ENCODE measurements at places on chromosomes 1 and 21. TPM values are rescaled to one million over a fixed set of nuclear protein-coding genes. Genes with fewer than 3 reads are reported as not detected.

TINAGL1 gene
- polyA plus RNA-seq = not detected

SYNC gene
- 0.03 TPM for polyA plus RNA-seq

DNA sequence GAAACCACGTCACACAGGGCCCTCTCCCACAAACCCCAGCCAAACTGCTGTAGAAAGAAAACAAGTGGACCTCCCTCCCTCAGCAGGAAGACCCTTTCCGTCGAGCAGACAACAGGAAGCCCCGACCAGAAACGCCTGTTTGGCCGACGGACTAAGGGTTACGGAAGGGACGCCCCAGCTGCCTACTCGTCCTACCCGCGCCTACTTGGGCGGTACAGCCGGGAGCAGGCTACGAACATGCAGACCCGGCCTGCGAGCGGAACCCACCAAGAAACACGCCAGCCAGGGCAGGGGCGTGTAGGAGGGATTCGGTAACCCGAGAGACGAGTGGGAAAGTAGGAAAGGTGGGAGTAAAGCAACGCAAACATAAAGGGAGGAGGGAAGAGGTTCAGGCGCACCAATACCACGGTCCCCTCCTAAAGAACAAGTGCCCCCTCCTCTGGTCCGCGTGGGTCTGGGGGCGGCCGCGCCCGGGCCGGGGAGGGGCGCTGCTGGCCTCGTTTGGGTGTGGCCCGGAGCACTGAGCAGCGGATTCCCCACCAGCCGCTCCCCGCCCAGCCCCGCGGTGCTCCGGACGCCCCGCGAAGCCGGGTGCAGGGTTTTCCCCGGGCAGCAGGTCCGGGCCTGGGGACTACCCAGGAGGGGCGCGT lies 450 bp downstream of the S100A10 start:
- H3K27ac ChIP-seq = peak overlapping the region; percentile 95
- no peaks in the 10 kb centered on the region for H3K27me3 ChIP-seq
- peaks cover 53% of the 10 kb centered on the region for H3K4me1 ChIP-seq
- peak; percentile 50 for DNase-seq
- peaks cover 7% of the 10 kb centered on the region for H3K36me3 ChIP-seq

DNA sequence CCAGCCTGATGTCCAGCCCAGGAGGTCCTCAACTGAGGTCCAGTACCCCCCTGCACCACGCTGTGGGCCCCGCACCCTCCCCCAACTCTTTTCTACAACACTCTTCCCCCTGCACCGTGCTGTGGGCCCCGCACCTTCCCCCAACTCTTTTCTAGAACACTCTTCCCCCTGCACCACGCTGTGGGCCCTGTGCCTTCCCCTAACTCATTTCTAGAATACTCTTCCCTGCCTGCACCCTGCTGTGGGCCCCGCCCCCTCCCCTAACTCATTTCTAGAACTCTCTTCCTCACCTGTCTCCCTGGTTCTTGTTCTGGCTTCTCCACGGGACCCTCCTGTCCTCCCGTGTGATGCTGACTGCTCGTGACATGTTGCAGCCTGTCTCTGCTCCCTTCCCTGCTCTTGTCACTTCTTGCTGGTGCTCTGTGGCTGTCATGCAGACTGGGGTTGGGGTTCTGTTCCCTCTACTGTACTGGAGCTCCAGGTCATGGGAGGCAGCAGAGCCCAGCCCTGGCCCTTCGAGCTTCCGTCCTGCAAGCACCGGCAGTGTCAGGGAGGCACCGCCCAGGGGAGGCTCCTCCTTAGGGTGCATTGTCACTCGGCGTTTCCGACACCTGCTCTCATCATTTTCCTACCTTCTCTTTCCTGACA lies 160.1 kb upstream of the COL6A1 start:
- H3K27me3 ChIP-seq = no peaks in the 10 kb centered on the region
- no peaks in the 10 kb centered on the region for H3K36me3 ChIP-seq
- H3K27ac ChIP-seq = no peak overlapping the region

DNA sequence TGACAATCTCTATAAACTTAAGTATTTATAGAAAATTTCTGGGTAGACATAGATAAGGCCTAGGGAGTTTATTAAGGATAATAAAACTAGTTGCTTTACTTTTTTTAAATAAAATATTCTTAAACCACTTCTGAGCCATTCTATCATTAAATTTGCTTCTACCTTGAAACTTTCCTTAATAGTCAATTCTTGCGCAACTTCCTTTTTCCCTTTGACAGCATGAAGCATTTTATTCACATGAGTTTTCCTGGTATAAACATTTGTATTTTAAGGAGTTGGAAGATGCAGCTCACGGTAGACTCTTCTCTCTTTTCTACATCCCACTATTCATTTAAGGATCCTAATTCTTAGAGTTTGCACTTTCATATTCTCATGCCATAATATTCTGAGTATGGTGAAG lies 75.8 kb upstream of the DPH5 start:
- no peak overlapping the region for H3K27ac ChIP-seq
- H3K36me3 ChIP-seq = no peaks in the 10 kb centered on the region
- H3K4me1 ChIP-seq = no peaks in the 10 kb centered on the region
- H3K27me3 ChIP-seq = no peaks in the 10 kb centered on the region
- DNase-seq = no peak

CYP2J2 gene
- not detected for polyA plus RNA-seq

OR2L2 gene
- not detected for polyA plus RNA-seq

DNA sequence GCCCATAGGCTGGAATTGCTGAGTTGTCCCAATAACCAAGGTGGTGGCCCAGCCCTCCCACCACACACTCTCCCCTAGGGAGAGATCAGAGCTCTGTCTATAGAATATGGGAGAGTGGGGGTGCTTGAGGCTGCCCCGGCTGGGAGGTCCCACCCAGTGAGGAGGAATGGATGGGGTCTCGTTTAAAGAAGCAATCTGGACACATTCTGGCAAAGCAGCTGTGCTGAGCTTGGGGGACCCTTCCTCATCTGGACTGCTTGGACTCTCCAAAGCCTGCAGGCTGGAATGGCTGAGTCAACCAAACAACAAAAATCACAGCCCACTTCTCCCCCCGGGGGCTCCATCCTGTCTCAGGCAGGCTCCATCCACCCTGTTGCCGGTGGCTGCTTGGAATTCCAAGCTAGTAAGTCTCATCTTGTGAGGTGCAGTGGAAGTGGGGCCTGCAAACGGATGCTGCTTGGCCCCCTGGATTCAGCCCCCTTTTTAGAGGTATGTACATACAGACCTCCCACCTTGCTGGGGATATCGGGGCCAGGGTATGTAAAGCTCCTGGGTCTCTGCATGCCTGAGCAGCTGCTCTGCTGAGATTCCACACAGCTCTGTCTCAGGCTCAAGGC lies 67.1 kb upstream of the FAM78B start:
- no peak for DNase-seq
- H3K36me3 ChIP-seq = no peaks in the 10 kb centered on the region
- no peaks in the 10 kb centered on the region for H3K27me3 ChIP-seq
- no peak overlapping the region for H3K27ac ChIP-seq
- H3K4me3 ChIP-seq = no peak overlapping the region

DNA sequence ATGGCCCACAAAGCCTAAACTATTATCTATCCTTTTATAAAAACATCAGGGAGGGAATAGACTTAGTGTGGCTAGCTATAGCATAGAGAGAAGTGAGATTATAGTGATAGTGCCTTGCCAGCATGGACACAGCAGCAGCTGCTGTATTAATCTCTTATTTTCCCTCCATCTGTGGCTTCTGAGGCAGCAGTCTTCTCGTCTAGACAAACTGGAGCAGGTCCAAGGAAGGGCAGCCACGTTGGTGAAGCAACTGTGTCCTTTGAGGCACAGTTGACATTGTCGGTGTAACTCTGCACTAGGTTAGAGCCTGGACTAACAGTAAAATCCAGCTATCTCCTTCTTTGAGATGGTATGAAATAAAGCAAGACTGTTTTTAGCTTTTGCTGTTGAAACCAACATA lies 131.3 kb downstream of the CACHD1 start:
- H3K27me3 ChIP-seq = no peaks in the 10 kb centered on the region
- H3K4me1 ChIP-seq = no peaks in the 10 kb centered on the region
- DNase-seq = no peak
- H3K4me3 ChIP-seq = no peak overlapping the region

TRPM2 gene
- polyA plus RNA-seq = 23.6 TPM

DNA sequence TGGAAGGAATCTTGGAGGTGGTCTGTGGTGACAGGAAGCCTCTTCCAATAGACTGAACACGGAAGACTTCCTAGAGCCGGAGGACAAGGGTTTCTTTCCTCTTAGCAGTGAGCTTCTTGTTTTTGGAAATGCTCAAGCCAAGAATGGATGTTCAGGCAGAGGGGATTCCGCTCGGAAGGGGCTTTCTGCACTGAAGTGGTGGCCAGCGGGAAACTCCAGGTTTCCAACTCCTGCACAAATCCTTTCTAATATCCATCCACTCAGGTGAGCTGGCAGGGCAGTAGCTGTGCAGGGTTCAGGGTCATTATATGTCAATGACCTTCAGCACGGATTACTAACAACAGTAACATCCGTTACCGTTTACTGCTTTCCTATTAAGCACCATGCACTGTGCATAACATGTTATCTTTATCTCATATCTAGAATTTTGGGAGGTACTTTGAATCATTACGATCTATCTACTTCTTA lies 573 bp upstream of the CPT2 start:
- H3K27ac ChIP-seq = no peak overlapping the region
- no peak for DNase-seq
- peaks cover 21% of the 10 kb centered on the region for H3K4me1 ChIP-seq
- H3K36me3 ChIP-seq = peaks cover 6% of the 10 kb centered on the region
- no peaks in the 10 kb centered on the region for H3K27me3 ChIP-seq
- peak overlapping the region; percentile 96 for H3K4me3 ChIP-seq

GRCh38 chr21:36204980-36205379 lies 48.4 kb downstream of the DOP1B start:
- H3K4me1 ChIP-seq = peaks cover 8% of the 10 kb centered on the region
- peaks cover 60% of the 10 kb centered on the region for H3K36me3 ChIP-seq
- no peaks in the 10 kb centered on the region for H3K27me3 ChIP-seq
- no peak overlapping the region for H3K27ac ChIP-seq
- no peak overlapping the region for H3K4me3 ChIP-seq

GRCh38 chr1:52641307-52641706 lies 8.3 kb downstream of the SHISAL2A start:
- H3K36me3 ChIP-seq = no peaks in the 10 kb centered on the region
- no peak overlapping the region for H3K4me3 ChIP-seq
- DNase-seq = peak; percentile 46
- no peak overlapping the region for H3K27ac ChIP-seq
- H3K4me1 ChIP-seq = peaks cover 26% of the 10 kb centered on the region
- H3K27me3 ChIP-seq = no peaks in the 10 kb centered on the region

- H3K4me1 ChIP-seq = peaks cover 5% of the 10 kb centered on the region
- H3K27me3 ChIP-seq = no peaks in the 10 kb centered on the region
- no peaks in the 10 kb centered on the region for H3K36me3 ChIP-seq
- no peak for DNase-seq
- no peak overlapping the region for H3K4me3 ChIP-seq
- H3K27ac ChIP-seq = no peak overlapping the region
Measured at GRCh38 chr1:31580513-31580870, 4.2 kb downstream of the TINAGL1 start.

DHCR24 gene
- 3.5 TPM for polyA plus RNA-seq

HES2 gene
- polyA plus RNA-seq = not detected

PRMT2 gene
- polyA plus RNA-seq = 77.2 TPM

TRAF3IP3 gene
- 89.3 TPM for polyA plus RNA-seq

GRCh38 chr1:7177021-7177420 lies 391.8 kb downstream of the CAMTA1 start:
- no peak overlapping the region for H3K27ac ChIP-seq
- H3K36me3 ChIP-seq = no peaks in the 10 kb centered on the region
- no peak overlapping the region for H3K4me3 ChIP-seq
- no peaks in the 10 kb centered on the region for H3K27me3 ChIP-seq

DNA sequence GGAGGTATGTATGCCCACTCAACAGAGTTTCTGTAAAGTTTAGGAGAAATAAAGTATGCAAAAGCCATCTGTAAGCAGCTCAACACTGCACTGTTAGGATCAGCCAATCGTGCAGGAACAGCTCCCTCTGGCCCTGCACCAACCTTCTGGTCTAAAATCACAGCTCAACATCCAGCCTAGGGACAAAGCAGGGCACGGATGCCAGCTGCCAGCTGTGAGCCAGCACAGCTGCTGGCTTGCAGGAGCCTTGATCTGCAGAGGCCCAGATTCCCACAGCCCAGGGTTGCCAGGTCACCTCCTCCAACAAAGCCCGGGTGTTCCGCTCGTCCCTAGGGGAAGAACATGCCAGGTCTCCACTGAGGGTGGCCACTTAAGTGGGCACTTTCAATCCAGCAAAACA lies 8.6 kb downstream of the ACOT7 start:
- no peaks in the 10 kb centered on the region for H3K4me1 ChIP-seq
- H3K36me3 ChIP-seq = no peaks in the 10 kb centered on the region
- H3K27me3 ChIP-seq = no peaks in the 10 kb centered on the region
- no peak for DNase-seq
- H3K27ac ChIP-seq = no peak overlapping the region

KIAA0040 gene
- polyA plus RNA-seq = 35.4 TPM

DNA sequence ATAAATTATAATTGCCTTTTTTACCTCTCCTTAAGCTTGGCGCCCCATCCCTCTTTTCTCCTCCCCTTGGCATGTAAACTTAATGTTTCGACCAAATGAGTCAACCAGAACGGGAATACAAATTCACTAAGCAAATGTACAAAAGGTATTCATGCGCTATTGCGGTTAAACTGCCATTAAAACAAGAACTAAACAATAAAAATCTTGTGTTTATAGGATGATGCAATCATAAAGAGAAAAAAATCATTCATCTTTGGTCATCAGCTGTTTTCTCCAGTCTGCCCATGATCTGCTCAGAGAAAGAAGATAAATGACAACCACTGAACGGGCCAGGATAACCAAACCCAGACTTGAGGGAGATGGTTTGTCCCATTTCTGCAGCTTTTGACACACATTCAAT lies 534.2 kb upstream of the PLXNA2 start:
- H3K36me3 ChIP-seq = no peaks in the 10 kb centered on the region
- no peaks in the 10 kb centered on the region for H3K4me1 ChIP-seq
- no peak for DNase-seq
- no peaks in the 10 kb centered on the region for H3K27me3 ChIP-seq
- H3K27ac ChIP-seq = no peak overlapping the region
- H3K4me3 ChIP-seq = no peak overlapping the region

GRCh38 chr1:24609949-24610517 lies 33.1 kb upstream of the SRRM1 start:
- no peak for DNase-seq
- no peak overlapping the region for H3K4me3 ChIP-seq
- H3K27me3 ChIP-seq = no peaks in the 10 kb centered on the region
- no peaks in the 10 kb centered on the region for H3K36me3 ChIP-seq
- H3K27ac ChIP-seq = no peak overlapping the region

DNA sequence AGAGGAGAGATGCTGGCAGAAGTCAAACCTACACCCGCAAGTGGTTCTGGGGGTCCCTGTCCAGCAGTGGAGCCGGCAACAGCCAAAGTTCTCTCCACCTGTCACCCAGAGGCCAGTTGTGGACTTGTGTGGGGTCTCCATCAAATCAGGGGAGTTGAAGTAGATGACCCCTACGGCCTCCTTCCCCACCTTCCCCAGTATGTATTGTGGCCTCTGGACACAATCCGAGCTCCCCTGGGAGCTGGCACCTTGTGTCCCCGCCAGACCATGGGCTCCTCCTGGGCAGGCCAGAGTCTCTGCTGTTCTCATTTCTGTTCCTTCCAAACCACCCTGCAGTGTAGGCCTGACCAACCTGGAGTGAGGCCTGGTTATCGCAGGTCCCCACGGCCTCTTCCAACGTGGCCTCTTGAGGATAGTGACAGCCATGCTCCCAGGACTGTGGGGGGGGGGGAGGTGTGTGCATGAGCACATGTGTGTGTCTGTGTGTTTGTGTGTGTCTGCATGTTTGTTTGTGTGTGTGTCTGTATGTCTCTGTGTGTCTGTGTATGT lies 246.4 kb downstream of the MATN1 start:
- DNase-seq = no peak
- no peak overlapping the region for H3K27ac ChIP-seq
- H3K27me3 ChIP-seq = no peaks in the 10 kb centered on the region
- H3K4me3 ChIP-seq = no peak overlapping the region
- no peaks in the 10 kb centered on the region for H3K36me3 ChIP-seq
- H3K4me1 ChIP-seq = no peaks in the 10 kb centered on the region

Data from CD14-positive monocyte (primary cell).